ENCODE measurements at places on chromosomes 1 and 21.

- peak; percentile 40 for DNase-seq
These were observed 31.9 kb downstream of the GNPAT start for GRCh38 chr1:231272880-231273279.

GRCh38 chr1:11691928-11692711 lies 610 bp downstream of the DRAXIN start:
- no peak for DNase-seq

DNA sequence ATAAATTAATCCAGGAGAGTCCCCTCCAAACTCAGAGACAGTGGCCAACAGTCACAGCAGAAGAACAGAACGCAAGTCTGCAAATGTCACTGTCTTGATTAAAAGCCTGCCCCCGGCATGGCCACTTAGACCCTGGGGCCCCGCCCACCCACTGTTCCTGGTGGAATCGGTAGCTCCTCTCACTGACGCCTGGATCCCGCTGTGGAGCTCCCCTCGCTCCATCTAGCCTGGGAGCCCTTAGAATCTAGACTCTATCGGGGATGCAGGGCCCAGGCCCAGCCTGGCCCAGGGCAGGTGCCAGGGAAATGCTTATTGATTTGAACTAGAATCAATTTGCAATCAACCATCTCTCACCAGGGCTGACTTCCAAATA lies 21.4 kb upstream of the PLEKHG5 start:
- DNase-seq = no peak

GRCh38 chr1:85366391-85367170 lies 90.1 kb upstream of the BCL10 start:
- peak; percentile 94 for DNase-seq

- DNase-seq = no peak
These were observed 1.8 kb upstream of the TTC34 start for GRCh38 chr1:2803086-2803930.

DNA sequence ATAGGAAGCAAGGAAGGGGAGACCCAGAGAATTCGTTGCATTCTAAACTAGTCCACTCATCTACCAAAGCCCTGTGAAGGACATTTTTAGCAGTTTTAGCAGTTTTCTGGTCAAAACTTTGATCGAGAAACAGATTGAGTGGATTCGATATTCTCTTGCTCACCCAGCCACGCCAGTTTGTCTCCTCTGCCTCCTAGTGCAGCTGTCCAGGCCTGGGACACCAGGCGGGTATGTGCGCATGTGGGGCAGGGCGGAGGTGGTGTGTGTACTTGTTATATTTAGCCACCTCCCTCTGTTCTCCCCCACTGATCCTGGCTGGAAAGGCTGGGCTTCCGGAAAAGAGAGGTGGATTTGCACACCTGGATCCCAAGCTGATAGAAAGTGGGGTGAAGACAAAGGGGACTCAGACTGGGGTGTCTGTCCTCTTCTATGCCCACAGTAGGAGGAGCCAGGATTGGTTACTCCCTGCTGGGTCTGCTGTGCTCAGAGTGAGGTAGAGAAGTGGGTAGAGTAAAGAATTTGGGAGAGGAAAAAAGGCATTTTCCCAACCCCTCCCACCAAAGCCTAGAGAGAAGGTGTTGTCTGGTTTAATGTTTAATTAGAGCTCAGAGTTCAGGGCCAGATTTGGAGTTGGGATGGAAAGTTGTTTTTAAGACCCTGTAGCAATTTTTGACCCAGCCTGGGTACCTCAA lies 3.8 kb downstream of the LMNA start:
- peak; percentile 62 for DNase-seq

GRCh38 chr21:26593800-26594199 lies 20.7 kb upstream of the CYYR1 start:
- no peak for DNase-seq

- DNase-seq = no peak
These were observed 88.7 kb downstream of the EBNA1BP2 start for GRCh38 chr1:43083375-43083891.

GRCh38 chr1:51669816-51670215 lies 52.9 kb downstream of the OSBPL9 start:
- no peak for DNase-seq

GRCh38 chr1:24384251-24385090 lies 29.1 kb downstream of the STPG1 start:
- DNase-seq = peak; percentile 63

- no peak for DNase-seq
These were observed 20.7 kb downstream of the KCNA10 start for GRCh38 chr1:110498270-110498669.

DNA sequence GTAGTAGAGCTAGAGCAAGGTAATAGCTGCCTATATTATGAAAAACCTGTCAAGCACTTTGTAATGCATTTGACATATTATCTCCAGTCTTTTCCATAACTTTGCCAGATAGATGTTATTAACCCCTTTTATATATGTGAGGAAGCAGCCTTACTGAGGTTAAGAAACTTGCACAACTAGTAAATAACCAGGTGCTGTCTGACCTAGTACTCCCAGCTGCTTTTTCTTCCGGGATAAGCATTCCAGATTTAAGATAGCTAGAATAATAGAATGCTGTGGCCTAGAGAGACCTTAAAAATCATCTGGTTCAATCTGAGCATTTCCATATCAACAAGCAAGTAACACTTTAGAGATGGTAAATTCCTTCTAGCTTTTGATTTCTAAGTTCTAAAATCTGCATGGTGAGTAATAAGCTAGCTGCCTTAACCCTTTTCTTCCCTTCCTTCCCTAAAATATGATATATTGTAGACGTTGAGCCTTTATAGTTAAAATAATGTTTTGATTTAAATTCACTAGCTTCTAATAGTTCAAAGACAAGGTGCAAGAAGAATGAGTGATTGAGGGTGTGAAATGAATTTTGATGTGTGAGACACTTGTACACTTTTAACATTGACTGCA lies 1.8 kb downstream of the SH3GLB1 start:
- peak; percentile 3 for DNase-seq

- DNase-seq = no peak
These were observed 388.1 kb upstream of the VAMP3 start for GRCh38 chr1:7382971-7383370.

DNA sequence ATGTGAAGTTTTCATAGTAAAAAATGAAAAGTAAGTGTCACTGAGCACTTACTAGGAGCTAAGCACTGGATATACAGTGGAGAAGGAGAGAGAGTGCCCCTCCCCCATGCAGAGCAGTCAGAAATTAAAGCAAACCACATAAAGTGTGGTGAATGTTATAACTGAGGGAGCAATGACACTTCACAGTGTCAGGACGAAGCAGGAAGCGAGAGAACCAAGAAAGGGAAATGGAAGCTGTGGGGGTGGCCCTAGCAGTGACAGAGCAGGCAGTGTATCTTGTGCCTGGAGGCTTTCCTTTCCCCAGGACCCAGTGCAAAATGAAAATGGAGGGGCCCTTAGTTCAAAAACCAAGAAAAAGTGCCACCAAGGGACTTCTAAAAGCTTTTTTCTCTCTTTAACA lies 21.5 kb upstream of the RCAN3 start:
- peak; percentile 12 for DNase-seq

DNA sequence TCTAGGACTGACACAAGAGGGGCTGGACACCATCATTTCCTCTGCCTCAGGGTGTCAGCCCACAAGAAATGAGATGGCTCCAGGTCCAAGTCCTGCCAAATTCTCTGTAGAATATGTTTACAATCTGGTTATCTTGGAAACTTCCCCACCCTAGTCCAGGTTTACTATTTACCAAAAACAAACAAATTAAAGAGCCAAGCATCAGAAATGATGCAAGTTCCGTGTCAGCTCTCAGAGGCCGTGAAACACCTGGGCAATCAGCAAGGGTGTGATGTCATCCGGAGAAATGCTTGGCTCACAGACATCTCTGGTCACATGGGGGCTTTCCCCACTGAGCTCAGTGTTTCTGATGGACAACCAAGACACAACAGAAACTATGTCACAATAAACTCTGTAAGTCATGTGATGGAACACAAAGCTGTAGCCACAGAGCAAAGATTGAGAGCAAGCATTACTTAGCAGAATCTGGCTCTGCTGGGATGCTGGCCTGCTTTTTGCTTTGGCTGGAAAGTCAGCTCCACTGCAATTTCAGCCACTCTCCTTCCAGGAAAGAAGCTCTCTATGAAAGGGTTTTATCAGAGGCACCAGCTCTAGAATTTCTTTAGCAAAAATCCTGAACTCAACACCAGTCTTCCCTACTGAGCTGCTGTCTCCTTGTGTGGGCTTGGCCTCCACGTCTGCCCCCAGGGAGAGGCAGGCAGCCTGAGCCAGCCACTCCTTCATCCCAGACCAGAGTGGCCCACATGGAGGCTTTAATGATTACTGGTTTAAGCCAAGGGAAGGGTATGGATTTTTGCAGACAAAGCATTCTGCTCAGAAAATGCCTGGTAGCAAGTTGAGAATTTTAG lies 55.9 kb downstream of the NENF start:
- DNase-seq = peak; percentile 36

DNA sequence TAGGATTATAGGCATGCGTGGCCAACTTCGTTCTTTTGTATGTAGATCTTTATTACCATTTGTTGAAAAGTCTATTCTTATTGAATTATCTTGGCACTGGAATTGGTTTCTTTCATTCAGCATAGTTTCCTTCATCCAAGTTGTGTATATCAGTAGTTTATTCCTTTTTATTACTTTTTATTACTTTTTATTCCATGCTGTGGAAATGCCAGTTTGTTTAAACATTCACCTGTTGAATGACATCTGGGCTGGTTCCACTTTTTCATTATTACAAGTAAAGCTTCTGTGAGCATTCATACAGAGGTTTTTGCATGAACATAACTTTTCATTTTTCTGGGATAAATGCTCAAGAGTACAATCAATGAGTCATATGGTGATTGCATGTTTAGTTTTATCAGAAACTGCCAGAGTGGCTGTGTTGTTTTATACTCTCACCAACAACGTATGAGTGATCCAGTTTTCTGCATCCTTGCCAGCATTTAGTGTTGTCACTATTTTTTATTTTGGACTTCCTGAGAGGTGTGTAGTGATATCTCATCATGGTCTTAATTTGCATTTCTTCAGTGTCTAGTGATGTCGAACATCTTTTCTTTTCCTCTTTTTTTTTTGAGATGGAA lies 28.6 kb downstream of the PTPRU start:
- DNase-seq = peak; percentile 66

DNA sequence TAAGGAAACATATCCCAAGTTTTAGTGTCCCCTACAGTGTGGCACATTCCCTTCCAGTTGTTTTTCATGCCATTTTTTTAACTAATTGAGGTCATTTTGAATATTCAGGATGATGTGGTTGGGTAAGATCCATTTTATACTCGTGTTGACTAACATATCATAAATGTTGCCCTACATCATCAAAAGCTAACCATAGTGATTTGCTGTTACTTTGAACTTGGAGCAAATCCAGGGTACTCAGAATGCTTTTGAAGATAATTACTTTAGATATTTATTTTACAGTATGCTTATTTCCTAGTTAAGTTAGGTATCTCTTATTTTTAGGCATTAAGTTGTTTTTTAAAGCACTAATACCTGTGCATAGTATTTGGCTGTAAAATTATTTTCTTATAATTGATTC lies 57.8 kb downstream of the DYRK1A start:
- peak; percentile 20 for DNase-seq

DNA sequence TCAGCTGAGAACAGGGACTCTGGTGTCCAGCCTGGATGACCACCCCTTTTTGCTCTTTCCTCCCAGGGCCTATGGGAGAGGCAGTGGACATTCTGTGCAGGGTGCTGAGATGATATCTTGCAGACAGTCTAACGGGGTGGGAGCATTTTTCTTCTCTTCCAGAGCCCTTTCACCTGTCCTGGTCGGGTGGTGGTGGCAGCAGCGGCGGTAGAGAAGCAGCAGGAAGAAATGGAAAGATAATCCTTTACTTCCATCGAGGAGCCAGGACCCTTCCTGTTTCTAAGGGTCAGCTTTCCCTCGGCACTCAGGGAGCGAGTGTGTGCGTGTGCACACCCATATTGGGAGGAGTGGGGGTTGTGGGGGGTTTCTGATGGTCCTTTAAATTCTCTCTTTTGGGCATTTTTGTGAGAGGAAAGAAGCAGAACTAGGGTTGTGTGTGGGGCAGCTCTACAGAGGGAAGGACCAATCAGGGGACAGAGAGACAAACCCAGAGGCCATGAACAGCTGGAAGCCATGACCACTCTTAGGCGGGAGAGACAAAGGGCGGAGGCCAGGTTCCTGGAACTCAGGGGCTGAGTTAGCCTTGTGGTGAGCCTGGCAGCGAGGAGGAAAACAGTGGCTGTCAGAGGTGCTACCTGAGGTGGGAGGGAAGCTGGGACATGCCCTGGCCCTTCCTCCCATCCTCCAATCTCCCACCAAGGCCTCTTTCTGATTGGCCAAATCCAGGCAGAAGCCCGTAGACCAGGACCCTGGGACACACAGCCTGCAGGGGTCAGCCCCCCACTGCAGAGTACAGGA lies 31.2 kb upstream of the CSF3R start:
- no peak for DNase-seq

- peak; percentile 37 for DNase-seq
These were observed 1.1 kb upstream of the SLAMF8 start for GRCh38 chr1:159825564-159825963.

DNA sequence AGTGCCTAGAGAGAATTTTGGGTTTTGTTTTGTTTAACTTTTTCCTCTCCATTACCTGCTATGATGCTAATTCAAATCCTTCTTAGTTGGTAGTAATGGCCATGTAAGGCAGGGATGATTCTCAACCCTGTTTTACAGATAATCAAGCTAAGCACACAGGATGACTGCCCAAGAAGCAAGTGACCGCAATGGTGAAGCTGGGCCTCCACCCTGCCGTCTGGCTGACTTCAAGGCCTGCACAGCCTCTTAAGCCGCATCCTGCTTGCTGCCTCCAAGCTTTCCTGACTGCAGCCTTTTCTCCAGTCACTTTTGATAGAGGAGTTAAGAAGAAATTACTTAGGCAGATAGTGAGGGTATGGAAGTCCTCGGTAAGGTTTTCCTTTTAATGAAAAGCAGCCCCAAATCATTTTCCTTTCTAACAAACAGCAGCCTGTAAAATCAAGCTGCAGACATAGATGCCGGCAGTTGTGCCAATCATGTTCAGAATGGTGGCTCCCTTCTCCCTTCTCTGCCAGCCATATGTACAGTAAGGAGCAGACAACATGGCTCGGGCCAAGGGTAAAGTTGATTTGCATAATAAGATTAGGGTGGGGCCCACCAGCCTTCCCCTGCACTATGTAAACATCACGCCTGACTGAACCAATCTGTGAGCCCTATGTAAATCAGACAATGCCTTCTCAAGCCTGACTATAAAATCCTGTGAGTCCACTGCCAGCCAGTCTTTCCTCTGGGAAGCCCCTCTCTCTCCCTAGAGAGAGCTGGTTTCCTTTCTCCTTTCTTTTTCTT lies 8.8 kb upstream of the CTBS start:
- peak; percentile 48 for DNase-seq

- DNase-seq = peak; percentile 70
These were observed 18.8 kb downstream of the RNF220 start for GRCh38 chr1:44423591-44424537.

All from EH (cell line).